Kasumi-1 (cell line): ENCODE measurements at places on chromosomes 11 and 22.

GRCh38 chr11:26974069-26974783 is 19.7 kb upstream of the FIBIN start:
- no peak for DNase-seq

GRCh38 chr22:30253205-30253852 is 6.8 kb upstream of the LIF start:
- no peak for DNase-seq

DNA sequence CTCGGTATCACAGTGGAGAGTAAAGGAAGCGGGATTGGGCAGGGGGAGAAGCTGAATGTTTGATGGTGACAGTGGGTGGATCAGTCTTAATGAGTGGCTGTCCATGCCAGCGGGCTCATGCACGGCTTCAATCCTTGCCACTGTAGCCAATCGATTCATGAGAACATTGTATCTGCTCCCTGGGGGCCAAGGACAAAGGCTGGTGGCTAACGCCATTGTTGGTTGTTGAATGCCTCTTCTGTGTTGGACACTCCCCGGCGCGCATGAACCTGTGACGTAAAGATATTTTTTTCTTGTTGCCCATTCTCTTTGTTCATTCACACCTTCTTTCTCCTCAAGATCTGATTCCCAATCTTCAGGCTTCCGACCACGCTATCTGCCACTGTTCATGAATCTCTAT is 20.9 kb upstream of the ATXN10 start:
- DNase-seq = no peak

DNA sequence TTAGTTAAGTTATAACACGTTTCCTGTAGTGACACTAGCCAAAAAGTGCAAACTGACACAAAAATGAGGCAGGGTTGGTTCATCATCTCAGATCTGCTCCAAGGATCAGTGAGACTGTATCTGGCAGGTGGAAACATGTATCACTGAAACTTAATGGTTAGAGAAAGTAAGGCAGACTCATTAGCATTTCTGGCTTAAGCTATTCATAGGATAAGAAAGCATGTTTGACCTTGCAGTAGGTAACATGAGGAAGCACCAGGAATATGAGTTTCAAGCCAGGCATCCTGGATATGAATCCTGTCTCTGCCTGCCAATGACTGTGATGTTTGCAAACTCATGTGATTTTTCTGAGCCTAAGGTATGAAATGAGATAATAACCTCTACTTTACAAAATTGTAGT is 732.1 kb downstream of the NELL1 start:
- no peak for DNase-seq

DNA sequence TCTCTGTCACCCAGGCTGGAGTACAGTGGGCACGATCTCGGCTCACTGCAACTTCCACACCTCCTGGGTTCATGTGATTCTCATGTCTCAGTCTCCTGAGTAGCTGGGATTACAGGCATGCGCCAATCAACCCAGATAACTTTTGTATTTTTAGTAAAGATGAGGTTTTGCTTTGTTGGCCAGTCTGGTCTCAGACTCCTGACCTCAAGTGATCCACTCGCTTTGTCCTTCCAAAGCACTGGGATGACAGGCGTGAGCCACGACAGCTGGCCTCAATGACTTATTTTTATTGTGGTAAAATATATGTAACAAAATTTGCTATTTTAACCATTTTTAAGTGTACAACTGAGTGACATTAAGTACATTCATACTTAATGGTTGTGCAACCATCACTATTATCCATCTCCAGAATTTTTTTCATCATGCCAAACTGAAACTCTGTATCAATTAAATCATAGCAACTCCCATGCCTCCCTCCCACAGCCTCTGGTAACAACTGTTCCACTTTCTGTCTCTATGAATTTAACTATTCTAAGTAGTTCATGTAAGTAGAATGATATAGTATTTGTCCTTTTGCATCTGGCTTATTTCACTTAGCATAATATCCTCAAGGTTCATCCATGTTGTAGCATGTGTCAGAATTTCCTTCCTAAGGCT is 50.7 kb upstream of the CWF19L2 start:
- DNase-seq = no peak

GRCh38 chr22:22938672-22939587 is 51.3 kb downstream of the IGLL5 start:
- DNase-seq = no peak

DNA sequence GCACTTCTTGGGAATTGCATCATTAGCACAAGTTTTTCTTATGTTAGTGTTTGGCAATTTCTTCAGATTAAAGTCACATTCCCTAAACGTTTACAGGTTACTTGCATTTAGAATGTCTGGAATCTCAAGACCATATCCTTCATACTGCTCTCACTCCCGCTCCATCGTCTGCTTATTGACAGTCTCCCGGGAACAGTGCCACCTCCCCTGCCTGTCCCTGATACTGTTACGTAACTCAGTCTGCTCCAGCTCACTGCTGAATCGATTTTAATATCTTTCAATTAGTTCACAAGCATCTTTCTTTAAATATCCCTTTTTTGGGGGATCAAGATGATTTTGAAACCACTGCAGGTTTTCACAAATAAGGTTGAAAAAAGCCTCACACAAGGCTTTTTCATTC is 48.2 kb downstream of the GLYATL2 start:
- DNase-seq = no peak

GRCh38 chr11:111259896-111260295 is 14.4 kb downstream of the POU2AF2 start:
- DNase-seq = no peak

GRCh38 chr11:58134151-58134550 is 8.8 kb upstream of the OR9I1 start:
- no peak for DNase-seq

DNA sequence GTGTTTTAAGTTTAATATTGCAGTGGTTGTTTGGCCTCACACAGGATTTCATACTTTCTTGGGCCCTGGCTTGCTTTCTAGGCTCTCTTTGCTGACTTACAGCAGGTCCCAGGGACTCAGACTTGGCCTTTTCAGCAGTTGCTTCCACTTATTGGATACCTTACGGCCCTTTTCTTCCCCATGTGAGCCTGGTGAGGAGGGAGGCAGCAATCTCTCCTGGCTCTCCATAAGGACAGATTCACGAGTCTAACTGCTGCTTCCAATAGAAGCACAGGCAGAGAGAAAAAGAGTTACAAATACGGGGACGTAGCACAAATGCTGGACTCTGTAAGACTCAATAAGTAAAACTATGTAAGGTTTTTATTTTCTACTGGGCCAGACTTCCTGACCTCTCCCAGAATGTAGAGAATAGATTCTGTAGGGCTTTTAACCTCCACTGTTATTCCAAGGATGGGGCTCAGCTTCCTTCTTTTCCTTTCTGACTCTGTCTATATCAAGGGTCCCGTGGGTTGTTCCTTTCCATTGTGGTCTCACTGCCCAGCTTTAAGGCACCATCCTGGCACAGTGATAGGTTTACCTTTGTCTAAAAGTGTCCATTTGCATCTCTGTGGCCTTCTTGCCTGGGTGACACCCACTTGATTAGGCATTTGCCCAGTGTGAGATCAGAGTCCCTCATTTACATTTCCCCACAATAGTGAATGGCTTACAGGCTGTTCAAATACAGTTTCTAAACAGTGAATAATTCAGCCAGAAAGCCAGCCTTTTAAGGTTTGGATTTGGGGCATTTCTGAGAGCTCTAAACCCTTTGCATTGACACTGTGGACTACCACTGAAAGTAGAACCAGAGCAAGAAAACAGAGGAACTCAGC is 92.8 kb downstream of the RASSF10 start:
- no peak for DNase-seq

- DNase-seq = peak; percentile 62
These were observed 3.6 kb downstream of the AHNAK start for GRCh38 chr11:62542750-62543567.

GRCh38 chr11:1754376-1755150 is 4.2 kb upstream of the IFITM10 start:
- no peak for DNase-seq

- no peak for DNase-seq
These were observed at the start of gene FOLR2 for GRCh38 chr11:72216638-72217037. Gene FOLR2 (plus strand): TSS chr11:72216794. CDS start chr11:72218585, 1,791 bp downstream.

- no peak for DNase-seq
These were observed 10.4 kb downstream of the OR51B4 start for GRCh38 chr11:5291207-5291838.

- no peak for DNase-seq
These were observed 51.8 kb downstream of the IGSF9B start for GRCh38 chr11:133904818-133905515.

- no peak for DNase-seq
These were observed 108.4 kb downstream of the ARL14EP start for GRCh38 chr11:30431127-30431814.

DNA sequence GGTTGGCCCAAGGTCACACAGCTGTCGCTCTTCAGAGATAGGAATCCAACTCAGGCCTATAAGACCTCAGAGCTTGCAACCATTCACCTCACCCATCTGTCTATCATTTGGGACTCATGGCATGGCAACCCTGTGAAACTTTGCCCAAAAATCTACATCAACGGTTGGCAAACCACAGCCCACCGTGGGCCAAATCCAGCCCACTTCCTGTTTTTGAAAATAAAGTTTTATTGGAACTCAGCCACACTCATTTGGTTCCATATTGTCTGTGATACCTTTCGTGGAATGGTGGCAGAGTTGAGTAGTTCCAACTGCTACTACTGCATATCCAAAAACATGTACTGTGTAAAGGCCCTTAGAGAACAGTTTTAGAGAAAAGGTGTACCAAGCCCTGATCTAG is 307.8 kb downstream of the MN1 start:
- DNase-seq = no peak

DNA sequence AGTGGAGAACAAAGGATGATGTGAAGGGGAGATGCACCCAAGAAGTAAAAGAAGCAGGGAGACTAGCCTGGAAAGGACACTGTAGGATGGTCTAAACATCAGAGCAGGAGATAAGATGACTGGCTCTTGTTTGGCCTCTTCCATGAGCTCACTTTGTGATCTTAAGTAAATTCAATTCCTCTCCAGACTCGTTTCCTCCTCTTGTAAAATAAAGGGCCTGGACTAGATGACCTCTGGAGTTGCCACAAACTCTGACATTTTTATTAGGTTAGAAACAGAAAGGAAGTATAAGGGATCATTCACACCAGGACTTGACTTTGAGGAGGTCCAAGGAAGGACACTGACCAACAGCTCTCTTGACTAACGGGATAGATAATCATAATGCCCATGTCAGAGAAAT is 60.2 kb upstream of the SCUBE2 start:
- DNase-seq = no peak

- DNase-seq = peak; percentile 87
These were observed 91.6 kb downstream of the STIM1 start for GRCh38 chr11:3947061-3947460.

- DNase-seq = no peak
These were observed 85.7 kb upstream of the PRDM11 start for GRCh38 chr11:45060707-45061106.

DNA sequence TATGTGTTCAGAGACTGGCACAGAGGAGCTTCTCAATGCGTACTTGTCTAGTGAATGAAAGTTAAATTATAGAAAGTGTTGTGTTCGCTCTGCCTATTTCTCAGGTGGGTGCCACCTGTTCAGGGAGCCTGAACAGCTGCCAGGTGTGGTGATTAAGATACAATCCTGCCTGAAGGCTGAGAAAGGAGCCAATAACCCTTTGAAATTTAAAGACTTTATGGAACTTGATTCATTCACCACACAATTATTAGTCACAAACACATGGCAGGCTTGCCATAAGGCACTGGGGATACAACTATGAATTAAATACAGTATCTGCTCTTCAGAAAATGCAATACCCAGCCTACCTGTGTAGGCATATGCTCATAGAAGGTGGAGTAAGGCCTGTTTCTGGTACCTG is 92.9 kb upstream of the AMOTL1 start:
- no peak for DNase-seq

DNA sequence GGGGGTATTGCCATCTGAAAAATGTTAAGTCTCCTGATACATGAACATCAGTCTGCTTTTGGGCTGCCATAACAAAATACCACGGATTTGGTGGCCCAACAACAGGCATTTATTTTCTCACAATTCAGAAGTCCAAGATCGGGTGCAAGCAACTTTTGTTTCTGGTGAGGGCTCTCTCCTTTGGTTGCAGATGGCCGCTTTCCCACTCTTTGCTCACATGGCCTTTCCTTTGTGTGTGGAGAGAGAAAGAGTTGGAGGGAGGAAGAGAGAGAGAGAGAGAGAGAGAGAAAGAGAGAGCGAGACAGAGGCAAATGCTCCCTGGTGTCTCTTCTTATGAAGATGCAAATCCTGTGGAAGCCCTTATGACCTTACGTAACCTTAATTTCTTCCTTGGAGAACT is 2.5 kb upstream of the KRTAP5-2 start:
- no peak for DNase-seq

GRCh38 chr11:65661599-65662246 is 993 bp downstream of the RELA start:
- DNase-seq = no peak

DNA sequence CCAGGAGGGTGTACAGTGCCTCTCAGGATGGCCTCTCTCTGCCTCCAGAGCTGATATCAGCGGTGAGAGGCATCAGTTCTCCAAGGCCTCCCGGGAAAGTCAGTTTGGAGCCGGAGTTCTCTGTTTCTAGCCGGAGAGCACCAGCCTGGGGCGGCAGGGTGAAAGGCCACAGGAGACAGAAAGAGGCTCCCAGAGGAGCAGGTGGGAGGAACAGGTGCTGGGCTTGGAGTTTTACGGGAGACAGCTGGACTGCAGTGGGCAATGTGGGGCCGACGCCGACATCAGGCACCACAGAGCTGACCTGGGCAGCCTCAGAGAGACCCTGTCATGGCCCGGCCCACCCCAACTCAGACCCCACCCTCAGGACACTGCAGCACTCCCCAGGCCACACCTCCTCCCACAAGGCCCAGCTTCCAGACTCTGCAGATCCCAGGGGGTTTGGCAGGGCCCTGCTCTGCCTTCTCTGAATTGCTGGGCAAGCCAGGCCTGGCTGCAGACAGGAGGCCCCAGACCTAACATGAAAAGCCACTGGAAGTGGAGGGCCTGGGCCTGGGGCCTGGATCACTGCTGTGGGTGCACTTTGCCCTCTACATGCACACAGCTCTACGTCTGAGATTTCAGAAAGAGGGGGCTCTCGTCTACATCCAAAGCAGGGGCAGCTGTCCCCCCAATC is 885.6 kb downstream of the BRD1 start:
- no peak for DNase-seq

DNA sequence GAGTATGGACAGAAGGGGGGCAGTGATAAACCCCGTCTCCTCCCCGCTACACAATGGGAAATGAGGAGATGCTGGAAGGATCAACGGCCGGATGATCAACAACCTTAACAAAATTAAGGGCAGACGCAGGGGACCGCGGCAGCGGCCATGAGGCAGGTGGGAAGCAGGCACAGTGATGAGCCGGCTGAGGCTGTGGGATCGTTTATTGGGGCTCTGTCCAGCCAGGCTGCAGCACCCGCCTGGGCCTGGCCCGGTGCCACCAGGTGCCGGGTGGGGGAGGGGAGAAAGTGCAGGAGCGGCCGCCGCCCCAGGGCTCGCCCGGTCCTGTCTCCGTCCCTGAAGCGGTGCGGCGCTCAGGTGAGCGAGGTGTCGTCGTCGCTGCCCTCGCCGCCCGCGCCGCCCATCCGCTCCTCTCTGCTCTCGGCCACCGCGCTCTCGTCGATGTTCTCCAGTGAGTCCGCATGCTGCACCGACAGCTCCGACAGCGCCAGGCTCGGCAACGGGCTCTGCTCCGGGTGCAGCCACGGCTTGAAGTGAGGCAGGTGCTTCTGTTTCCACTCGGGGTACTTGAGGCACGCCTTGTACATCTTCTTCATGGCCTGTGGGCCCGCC is 2.4 kb upstream of the ARAP1 start:
- DNase-seq = no peak
